ENCODE measurements at places on chromosomes 3 and 15.

DNA sequence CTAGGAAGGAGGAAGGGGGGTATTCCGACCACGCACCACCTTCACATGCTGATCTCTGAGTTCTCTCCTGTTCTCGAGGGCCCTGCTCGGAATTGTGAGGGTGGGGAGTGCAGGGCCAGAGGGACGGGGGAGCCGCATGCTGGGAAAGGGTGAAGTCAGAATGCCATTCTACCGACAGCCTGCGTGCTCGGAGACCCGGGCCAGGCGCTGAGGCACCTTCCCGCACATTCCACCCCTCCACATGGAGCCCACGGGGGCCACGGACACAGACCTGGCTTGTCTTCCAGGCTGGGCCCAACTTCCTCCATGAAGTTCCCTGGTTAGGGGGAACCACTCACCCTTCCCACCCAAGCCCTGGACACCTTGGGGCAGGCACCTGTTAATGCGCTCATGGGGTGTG, 28.7 kb upstream of the PIGZ start:
- ATAC-seq = no peak

- ATAC-seq = no peak
These were observed 53.4 kb downstream of the TPRA1 start for GRCh38 chr3:127536830-127537812.

- ATAC-seq = peak; percentile 73
These were observed 96.0 kb downstream of the LRRK1 start for GRCh38 chr15:101014921-101015841.

DNA sequence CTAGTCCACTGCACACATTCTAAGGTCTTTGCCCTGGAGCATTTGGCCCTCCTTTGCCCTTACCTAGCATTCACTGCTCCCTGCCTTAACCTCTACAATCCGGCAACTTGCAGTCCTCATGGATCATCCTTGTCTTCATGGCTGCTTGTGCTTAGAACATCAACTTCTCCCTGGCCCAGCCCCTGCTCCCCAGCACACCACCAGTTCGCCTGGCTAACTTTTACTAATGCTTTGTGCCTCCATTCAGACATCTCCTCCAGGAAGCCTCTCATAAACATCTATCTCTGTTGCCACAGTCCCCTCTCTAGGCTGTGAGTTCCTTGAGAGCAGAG, 57.1 kb downstream of the AAGAB start:
- no peak for ATAC-seq

DNA sequence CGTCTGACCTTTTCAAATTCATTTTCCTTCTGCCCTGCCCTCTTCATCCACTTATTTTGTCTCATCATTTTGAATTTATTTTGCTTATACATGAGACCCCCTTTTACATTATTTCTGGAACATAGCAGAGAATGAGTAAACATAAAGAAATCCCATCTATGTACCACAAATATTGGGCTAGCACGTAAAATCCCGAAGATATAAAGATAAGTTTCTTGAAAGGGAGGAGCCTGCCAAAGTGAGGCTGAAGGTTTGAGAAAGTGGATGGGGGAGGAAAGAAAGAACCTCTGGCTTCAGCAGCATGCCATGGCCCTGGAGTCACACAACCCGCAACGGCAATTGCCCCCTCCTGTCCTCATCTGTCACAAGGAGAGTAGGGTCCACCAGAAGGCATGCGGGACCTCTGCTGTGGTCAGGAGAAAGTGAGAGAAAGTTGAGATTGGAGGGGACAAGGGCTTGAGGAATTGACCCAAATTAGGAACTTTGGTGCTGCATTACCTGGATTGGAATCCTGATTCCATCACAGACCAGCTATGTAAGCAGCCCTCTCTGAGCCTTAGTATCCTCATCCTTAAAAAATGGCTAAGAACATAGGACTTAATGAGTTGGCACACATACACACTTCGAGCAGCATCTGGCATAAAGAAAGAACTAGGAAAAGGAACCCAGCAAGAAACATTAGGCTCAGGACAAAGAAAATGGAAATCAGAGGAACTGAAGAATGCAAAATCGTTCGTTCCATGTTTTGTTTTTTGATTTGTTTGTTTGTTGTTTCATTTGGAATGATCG, 53.7 kb upstream of the GYG1 start:
- no peak for ATAC-seq

DNA sequence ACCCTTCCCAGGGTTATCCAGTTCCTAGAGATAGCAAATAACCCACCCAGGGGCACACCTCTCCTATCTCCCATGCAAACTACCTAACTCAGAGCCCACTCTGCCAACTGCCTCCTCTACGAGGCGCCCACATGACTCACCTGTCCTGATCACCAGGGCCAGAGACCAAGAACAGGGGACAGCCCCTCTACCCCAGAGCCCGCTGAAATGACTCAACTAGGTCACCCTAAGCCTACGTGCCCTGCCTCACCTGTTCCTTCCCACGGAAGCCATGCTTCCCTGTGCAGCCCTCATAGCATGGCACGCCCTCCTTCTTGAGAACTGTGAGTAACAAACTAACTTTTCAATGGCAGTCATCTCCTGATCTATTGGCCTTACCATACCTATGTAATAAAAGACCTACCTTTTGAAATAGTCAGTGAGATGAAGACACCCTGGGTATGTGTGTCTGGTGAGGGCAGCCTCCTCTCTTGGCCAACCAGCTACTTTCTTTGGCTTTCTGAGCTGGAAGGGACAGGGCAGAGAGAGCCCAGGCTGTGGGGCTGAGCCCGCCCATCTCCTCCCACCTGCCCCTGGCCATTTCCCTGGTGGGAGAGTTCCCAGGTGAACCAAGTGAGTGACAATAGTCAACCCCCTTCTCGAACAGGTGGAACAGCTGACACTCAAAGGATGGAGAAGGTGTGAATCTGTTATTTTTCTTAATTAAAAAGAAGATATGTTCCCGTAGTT, 25.5 kb upstream of the PRR23E start:
- peak; percentile 98 for ATAC-seq

GRCh38 chr15:74785194-74786032, 3.5 kb downstream of the CSK start:
- no peak for ATAC-seq
